Bronchial epithelial cell (primary cell): ENCODE measurements at places on chromosomes 12 and 14.

- DNase-seq, result no peak
These were observed 10.8 kb upstream of the ACTR10 start for GRCh38 chr14:58189176-58189575.

GRCh38 chr12:19398376-19399363, 40.6 kb upstream of the AEBP2 start:
- no peak for DNase-seq

- no peak for DNase-seq
These were observed 152.9 kb upstream of the RTL1 start for GRCh38 chr14:101056446-101056845.

GRCh38 chr14:75960231-75960630, 21.6 kb downstream of the TGFB3 start:
- DNase-seq, result no peak

- DNase-seq, result no peak
These were observed 432.6 kb downstream of the PCNX1 start for GRCh38 chr14:71339650-71340415.

GRCh38 chr12:26871985-26872384, 39.0 kb upstream of the ITPR2 start:
- DNase-seq, result no peak

DNA sequence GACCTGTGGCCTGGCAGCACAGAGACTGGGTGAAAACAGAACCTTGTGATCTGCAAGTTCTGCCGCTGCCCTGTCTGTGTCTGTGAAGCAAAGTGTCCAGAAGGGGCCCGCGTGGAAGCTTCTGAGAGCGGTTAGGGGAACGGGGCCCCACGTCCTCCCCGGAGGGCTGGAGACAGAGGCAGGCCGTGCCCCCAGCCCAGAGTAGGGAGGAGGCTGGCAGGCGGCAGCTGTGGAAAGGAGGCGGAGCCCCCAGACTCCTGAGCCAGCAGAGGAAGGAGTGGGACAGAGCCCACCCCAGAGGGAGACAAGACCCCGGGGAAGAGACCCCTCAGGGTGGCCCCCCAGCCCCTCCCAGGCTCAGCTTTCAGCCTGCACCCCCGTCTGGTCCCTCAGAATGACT, 49.0 kb downstream of the GALNT9 start:
- DNase-seq, result no peak

DNA sequence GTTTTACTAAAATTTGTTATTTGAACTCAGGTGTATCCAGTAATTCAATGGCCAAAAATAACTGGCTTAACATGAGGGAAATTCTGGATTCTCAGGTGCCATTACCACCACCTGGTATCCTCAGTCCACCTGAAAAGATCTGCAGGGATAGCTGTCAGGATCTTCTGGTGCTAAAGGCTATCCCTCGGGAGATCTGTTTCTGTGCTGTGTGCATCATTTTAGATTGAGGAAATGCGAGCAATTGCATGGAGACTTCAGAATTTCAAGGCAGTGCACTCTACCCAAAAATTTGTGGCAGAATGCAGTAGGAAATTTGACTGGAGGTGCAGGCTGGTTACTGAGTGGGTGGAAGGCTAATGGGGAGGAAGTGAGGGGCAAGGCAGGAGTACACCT, 26.4 kb downstream of the ZCCHC8 start:
- no peak for DNase-seq

DNA sequence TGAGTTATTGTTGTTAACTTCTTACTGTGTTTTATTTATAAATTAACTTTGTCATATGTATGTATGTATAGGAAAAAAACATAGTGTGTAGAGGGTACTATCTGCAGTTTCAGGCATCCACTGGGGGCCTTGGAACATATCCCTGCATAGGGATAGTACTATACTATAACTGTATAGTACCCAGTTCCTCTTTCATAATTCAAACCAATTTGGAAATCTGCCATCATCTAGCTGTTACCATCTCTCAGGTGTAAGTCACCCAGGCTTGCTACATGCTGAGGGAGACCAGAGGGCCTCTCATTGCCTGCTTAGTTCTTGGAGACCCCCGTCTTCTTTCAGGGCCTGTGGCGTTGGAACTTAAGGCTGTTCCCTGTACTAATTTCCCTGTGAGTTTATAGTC, 12.9 kb upstream of the DCD start:
- DNase-seq, result no peak

- peak; percentile 65 for DNase-seq
These were observed 22.2 kb downstream of the MANSC1 start for GRCh38 chr12:12327802-12328201.

- DNase-seq, result no peak
These were observed 19.5 kb downstream of the NUAK1 start for GRCh38 chr12:106119301-106119700.

GRCh38 chr12:121537814-121538698, 42.8 kb downstream of the KDM2B start:
- no peak for DNase-seq

GRCh38 chr12:66288121-66288520, 14.2 kb upstream of the HELB start:
- DNase-seq, result no peak

- DNase-seq, result no peak
These were observed 1139.1 kb upstream of the TMEM132C start for GRCh38 chr12:127127897-127128296.

- DNase-seq, result peak; percentile 25
These were observed 364.8 kb downstream of the BMP4 start for GRCh38 chr14:53591816-53592215.

DNA sequence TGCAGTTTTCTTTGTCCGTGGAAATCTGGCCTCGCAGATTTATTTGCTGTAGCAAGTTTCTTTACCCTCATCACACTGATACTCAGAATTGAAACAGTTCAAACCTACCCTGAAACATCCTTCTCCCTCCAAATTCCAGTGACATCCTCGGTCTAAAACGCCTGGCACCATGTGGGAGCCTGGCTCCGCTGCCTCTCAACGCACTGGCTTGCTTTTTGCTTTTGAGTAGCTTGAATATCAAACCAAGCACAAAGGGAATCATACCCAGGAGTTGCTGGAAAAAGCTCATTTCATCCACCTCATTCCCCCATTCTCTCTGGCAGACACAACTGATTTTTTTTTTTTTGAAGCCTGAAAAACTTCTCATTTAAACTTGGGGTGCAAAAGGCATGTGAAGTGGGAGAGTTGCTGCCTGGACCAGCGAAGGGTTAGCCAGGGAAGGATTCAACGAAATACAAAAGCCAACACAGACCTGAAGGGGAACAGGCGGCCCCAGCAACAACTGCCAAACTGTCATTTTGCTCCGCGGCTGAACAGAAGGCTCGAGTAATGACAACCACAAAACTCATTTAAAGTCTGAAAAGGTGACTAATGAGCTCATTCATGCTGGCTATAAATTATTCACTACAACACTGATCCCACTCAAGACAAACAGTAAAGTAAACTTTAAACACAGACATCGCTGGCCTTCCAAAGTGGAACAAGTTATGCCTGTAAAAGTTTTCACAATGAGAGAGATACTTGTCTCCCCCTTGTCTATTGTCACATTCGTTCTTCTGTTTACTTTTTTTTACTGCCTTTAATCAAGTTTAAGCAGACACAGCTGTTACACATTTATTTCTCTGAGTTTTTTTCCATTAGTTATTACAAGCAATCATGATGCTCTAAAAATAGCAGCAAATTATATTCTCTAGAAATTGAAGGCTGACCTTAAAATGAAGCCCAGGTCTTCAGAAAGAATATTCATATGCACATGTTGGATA, 12.5 kb upstream of the FOXN3 start:
- DNase-seq, result peak; percentile 65

- no peak for DNase-seq
These were observed 170.0 kb downstream of the CCDC91 start for GRCh38 chr12:28360253-28360652.

DNA sequence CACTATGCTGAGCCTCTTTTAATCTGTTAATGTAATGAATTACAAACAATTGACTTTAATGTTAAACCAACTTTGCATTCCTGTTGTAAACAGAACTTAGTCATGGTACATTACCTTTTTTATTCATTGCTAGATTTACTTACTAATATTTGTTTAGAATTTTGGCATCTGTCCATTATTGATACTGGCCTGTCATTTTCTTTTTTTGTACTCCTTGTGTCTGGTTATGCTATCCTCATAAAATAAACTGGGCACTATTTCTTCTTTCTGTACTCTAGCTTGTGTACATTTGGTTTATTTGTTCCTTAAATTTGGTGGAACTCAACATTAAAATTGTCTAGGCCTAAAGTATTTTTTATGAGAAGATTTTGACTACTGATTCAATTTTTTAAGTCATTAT, 32.1 kb downstream of the SPATA7 start:
- DNase-seq, result no peak

GRCh38 chr14:106530423-106531107, 1004.2 kb downstream of the TMEM121 start:
- no peak for DNase-seq

- DNase-seq, result no peak
These were observed 31.9 kb downstream of the CEP83 start for GRCh38 chr12:94427501-94428381.

DNA sequence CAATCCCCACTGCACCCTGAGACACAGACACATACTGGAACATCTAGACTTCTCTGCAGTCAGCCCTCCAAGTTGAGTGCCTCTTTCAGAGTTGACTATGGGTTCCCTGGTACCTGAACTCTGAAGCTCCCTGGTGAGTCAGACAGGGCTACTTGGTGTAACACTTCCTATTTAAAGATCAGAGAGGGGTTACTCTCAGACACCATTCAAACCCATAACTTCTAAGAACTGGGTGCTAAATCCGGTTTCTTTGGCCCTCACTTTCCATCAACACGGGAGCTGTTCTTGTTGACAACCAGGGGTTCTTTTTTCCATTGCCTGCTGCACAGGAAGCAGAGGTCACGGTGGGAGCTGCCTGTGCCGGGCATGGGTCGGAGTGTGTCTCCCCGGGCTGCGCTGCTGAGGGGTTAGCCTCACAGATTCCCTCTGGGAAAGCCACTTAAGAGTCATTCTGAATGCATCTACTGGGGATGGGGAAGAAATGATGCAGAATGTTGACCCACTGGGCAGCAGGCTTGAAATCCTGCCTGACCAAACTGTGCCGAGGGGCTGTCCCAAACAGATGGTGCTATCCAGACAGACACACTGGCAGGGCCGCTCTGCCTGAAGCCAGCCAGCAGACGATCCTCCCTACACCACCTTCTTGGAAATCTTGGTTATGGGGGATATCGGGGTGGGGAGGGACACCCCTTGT, 74.1 kb downstream of the PITPNM2 start:
- peak; percentile 47 for DNase-seq

GRCh38 chr12:38872156-38872555, 33.2 kb downstream of the CPNE8 start:
- no peak for DNase-seq

DNA sequence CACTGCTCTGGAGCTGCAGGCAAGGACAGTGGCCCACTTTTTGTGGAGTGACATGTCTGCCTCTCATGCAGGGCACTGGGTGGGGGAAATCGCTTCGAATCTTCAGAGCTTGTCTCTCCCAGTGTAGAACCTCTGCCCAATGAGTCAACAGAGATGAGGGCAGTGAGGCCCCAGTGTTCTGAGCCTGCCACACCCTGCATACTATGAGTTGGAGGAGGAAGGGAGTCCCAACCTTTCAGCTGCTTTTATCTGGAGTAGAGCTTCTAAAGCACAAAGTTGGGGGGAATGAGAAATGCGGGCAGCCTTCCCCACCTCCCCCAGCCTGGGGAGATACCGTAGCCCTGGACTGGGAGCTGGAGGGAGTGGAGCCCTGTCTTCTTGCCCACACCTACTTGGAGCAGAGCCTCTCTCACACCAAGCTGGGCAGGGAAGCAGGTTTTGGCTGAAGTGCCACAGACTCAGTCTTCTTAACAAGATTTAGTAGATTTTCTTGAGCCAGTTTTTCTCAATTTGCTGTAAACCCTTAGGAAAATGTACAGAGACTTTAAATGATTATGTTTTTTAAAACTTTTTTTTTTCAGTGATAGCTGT, 159.1 kb downstream of the ADGRD1 start:
- no peak for DNase-seq

DNA sequence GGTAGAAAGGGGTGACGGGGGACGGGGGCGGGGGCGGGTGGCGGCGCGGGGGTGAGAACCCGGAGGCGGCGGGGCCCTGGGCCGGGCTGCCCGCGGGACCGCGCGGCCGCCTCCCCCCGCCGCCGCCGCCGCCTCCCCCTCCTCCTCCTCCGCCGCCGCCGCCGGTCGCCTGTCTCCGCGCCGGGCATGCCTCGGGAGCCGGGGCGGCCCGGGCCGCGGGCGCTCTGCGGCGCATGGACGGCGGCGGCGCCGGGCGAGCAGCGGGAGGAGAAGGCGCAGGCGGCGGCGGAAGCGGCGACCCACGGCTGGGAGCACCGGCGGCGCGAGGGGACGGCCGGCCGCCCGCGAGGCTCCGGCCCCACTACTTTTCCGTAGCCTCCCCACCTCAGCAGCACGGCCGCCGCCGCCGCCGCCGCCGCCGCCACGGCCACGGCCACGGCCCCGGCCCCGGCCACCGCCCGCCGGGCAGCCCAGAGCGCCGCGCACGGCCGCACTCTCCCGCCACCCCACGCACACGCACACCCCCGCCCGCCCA, at the start of gene NPAS3:
Gene NPAS3 (plus strand): TSS at position 161 of the 535 bp plus-strand sequence.
- no peak for DNase-seq

DNA sequence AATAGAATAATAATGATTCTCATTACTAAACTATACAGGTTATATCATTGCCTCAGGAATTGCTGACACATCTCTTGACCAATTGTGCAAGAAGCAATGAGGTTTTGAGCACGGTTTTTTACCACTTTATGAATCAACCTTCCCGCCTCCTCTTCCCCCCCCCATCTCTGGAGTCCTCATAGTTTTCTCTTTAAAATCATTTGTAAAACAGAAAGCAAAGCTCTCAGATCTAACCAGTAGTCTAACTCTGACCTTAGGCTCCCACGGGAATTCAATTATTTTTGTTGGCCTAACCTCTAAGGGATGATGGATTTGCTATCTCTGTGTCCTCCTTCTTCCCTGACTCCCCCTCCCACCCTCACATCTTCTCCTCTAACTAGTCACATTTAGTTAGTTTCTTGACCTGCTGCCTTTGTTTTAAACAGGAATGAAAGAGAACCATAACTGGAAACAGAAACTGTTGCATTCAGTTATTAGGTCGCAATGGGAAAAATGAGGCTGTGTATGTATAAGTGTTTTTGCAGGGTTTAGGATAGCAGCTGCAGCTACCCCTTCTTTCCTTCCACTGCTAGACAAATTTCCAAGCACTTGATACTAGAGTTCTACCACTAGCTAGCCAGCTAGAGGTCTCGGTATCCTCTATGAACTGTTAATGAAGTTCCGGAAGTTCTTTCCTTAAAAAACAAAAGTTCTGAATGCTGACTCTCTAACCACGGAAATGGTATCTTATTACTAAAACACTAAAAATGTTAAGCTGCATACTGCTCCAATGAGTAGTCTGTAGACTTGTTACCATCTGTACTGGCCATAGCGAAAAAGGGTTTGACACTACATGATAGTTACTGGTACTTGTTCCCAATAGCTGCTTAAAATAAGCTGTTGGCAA, 65.4 kb downstream of the TAOK3 start:
- peak; percentile 93 for DNase-seq

- peak; percentile 43 for DNase-seq
These were observed 19.7 kb downstream of the HAL start for GRCh38 chr12:95976416-95976832.

GRCh38 chr12:3020850-3021435, 56.2 kb upstream of the TSPAN9 start:
- DNase-seq, result no peak

- peak; percentile 55 for DNase-seq
These were observed 513 bp downstream of the CCNK start for GRCh38 chr14:99481745-99482099.

- no peak for DNase-seq
These were observed 7.5 kb upstream of the NPFF start for GRCh38 chr12:53514628-53515290.
